Stimulated activated CD8-positive, alpha-beta memory T cell treated with anti-CD3 and anti-CD28 coated beads, Interleukin-15, amount 100 ng/mL, for 48 hours (primary cell): ENCODE measurements at places on chromosomes 4 and X.
A peak's percentile ranks its signal among the peaks of the same experiment; 100 is the strongest.

- DNase-seq = peak; percentile 59
These were observed 1.2 kb downstream of the MAGIX start for GRCh38 chrX:49163555-49164419.

GRCh38 chrX:39201305-39201990 is 400.2 kb downstream of the MID1IP1 start:
- no peak for DNase-seq

DNA sequence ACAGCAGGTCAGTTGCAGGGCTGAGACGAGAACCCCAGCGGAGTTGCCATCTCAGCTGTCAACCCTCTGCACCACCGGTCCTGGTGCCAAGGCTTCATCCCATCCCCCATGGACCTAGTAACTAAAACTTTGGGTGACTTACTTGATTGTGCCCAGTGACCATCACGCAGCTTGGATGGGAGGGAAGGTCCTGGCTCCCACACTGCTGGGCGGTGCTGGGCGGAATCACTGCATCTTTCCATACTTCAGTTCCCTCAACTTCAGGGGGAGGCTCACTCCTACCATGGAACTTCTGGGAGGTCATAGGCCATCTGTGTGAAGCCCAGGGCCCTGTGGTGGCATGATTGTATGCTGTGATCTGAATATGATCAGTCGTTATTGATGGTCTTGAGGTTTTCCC is 26.2 kb upstream of the JAKMIP1 start:
- no peak for DNase-seq

- DNase-seq = no peak
These were observed 64.8 kb downstream of the GLRA3 start for GRCh38 chr4:174764105-174764729.

- DNase-seq = no peak
These were observed 8.2 kb downstream of the ZCCHC4 start for GRCh38 chr4:25320773-25321172.

DNA sequence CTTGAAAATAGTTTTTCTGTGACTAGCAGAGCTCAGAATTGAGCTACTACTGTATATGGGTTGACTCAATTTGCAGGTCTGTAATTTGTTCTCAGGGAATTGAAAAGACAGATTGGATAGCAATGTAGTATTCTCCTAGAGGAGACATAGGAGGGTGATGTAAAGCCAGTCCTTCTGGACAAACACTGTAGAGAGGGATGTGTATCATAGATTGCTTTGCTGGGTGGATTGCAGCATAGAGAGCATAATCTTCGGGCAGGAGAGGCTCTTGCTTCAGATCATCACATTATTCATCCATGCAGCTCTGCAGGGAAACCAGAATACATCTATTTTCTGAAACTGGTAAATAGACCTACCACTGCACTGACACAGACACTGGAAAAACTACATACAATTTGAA is 1110.5 kb downstream of the RAPGEF2 start:
- no peak for DNase-seq

DNA sequence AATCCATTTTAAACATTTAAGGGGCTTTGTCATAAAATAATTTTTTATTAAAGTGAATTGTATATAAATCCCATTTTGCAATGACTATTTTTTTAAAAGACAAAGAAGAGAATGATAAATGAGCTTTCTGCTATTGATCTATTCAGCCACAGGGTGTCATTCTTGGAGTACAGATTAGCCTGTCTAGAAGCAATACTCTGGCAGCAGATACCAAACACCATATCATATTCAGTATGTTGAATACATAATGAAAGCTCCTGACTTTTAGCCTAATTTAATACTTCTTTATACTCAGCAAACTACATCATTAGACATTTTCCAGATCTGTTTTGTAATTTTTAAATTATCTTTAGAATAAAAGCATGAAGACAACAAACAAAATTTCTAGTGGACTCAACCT is 496.3 kb downstream of the PDGFC start:
- DNase-seq = no peak

- peak; percentile 1 for DNase-seq
These were observed 61.0 kb upstream of the FTHL17 start for GRCh38 chrX:31132821-31133241.

- DNase-seq = no peak
These were observed 203.1 kb downstream of the FAT4 start for GRCh38 chr4:125517831-125518230.

GRCh38 chr4:114149-114548 is 10.2 kb upstream of the ZNF718 start:
- DNase-seq = no peak

GRCh38 chr4:35175894-35176293 is 1068.4 kb downstream of the ARAP2 start:
- DNase-seq = no peak

DNA sequence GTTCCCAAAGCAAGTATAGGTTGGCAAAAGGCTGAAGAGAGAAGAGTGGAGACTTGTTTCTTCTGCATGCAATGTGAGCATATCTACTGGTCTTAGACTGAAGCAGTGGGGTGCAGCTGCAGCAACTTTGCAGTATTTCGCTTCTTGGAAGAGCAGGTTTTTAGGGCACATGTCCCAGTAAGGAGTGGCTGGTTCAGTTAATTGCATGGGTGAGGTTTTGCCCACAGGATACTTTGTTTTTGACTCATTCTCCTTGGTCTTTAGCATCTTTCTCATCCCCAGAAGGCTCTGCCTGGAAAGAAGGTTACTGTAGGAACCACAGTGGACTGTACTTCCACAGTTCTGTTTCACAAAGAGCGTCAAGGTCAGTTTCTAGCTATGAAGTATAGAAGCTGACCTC is 68.0 kb upstream of the NR3C2 start:
- no peak for DNase-seq

DNA sequence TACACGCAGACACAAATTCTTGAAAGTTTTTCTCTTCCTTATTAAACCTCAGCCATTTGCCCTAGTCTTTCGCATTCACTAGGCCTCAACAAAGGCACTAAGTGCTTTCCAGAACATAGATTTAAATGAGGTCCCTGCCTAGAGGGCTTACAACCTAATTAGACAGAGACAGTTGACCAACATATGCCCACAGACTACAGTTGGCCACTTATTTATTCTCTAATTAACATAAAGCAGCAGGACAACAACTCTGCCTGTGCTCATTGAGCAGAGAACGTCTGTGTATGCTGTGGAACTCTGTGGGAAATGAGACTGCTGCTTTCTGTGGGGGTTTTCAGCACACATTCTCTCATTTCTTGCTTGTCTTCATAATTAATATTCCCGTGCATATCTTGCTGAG is 303.0 kb upstream of the TACR3 start:
- no peak for DNase-seq

GRCh38 chr4:140099983-140100382 is 54.0 kb downstream of the MAML3 start:
- DNase-seq = no peak

DNA sequence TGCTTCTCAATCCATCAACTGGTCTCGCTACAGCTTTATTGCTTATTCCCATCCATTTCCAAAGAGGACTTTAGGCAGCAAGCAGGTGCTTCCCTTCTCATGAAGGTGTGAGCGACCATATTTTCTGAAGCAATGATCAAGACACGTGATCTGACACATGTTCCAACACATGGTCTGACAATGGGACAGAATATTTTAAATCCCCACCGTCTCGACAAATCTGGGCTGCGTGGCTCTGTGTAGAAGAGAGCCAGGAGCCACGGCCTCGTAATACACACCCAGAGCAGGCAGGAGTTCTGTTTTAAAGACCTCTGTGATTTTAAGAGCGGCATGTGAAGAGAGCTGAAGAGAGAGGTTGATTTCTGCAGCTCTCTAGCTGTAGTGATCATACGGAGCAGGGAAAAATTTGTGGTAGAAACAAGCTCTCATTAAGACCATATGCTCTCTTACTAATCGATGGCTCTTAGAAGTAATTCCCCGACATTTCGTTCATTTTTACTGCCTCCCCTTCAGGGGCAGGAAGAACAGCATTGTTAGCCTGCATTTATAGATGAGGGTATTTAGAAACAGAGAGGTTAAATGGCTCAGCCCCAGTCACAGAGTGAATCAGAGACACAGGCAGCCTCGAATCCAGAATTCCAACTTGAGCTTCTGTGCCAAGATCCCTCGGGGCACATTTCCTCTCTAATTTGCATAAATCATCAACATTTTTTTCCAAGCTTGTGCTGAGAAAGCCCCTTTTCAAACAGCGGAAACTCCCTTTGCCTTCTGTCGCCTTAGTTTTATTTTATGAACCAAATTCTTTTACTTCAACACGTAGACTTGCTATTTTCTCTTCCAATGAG is 91.0 kb upstream of the BCOR start:
- no peak for DNase-seq

DNA sequence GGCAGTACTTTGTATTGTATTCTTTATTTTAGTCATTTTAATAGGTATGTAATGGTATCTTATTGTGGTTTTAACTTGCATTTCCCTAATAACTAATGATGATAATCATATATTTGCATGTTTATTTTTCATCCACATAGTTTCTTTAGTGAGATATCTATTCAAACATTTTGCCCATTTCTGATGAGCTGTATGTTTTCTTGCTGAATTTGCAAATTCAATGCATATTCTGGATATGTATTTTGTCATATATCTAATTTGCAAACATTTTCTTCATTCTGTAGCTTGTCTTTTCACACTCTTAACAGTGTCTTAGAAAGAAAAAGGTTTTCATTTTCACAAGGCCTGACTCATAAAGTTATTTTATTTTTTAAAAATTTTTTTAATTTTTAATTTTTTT is 372.1 kb downstream of the ZNF674 start:
- no peak for DNase-seq

GRCh38 chr4:10159671-10160070 is 43.1 kb upstream of the WDR1 start:
- no peak for DNase-seq

GRCh38 chrX:132090403-132091159 is 37.2 kb downstream of the FRMD7 start:
- DNase-seq = no peak

DNA sequence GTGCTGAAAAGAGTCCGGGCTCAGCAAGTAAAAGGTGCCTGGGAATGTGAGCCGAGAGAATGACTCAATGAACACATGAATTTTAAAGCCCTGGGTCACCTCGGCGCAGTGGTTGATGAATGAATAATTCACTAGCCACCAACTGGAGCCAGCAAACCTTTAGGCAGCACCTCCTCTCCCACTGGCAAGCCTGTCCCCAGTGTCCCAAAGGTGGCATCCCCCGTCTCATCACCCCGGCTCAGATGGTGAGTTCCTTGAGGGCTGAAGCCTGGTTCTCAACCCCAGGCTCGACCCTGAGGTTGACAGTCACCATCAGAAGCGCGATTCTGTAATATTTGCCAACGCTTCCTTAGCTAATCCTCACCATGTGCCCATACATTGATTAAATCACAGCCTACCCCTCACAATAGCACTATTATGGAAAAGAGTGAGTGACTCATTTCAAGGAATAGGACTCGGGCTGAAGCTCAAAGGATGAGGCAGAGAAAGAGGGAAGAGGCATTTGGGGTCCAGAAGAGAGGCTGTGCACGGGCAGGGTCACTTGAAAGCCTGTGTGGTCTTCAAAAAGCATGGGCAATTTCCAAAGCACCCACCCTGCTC is 2.7 kb upstream of the CCNQ start:
- no peak for DNase-seq

DNA sequence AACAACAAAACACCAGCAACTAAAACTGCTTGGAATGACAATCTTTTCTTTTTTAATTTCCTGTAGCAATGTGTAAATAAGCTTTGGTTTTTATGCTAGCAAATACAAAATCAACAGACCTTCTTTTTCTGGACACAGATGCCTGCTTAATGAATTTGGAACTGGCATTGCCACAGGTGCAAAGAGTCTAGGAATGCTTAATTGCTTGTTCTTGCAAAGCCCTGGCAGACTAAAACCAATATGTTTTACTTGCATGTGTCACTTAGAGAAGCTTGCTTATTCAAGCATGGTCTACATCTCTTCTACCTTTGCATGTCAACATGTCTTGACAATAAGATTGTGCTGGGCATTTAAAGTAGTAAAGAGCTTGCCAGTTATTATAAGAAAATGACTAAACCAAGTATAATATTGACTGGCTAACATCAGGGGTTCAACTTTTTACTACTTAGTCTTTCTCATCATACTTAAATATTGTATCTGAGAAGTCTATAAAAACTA is 656.7 kb upstream of the NDST4 start:
- no peak for DNase-seq

GRCh38 chrX:129791961-129792570 is 12.3 kb downstream of the SASH3 start:
- no peak for DNase-seq

DNA sequence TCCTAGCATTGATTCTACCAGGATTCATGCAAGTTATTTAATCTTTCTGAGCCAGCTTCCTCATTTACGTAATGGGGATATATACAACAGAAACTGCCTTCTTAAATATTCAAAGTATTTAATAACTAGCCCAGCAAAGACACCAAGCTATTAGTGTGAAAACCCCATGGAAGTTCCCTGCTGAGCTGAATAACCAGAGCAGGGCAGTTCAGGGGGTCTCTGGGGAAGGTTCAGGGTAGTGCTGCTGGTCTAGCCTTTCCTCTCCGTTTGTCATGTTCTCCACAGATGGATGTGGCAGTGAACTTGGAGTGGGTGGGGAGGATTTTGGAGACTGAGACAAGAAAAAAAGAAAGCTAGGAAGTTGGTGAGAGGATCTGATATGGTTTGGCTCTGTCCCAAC is 240.8 kb upstream of the TAPT1 start:
- no peak for DNase-seq

GRCh38 chrX:100447655-100448397 is 37.8 kb upstream of the PCDH19 start:
- no peak for DNase-seq

DNA sequence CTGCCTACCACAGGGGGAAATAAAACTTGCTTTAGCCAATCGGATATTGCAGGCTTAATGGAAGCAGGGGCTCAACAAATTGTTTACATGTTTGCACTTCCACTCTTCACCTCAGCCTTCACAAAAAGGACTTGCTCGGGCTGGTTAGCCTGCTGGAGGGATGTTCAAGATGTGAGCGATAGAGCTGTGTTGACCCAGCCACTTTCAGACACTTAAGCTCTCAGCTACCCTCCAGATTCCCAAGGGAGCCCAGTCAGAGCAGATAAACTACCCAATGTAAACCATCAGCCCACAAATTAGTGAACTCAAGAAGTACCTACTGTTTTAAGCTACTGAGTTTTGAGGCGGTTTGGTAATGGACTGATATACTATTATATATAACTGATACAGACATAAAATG is 508.4 kb upstream of the FTHL17 start:
- no peak for DNase-seq

DNA sequence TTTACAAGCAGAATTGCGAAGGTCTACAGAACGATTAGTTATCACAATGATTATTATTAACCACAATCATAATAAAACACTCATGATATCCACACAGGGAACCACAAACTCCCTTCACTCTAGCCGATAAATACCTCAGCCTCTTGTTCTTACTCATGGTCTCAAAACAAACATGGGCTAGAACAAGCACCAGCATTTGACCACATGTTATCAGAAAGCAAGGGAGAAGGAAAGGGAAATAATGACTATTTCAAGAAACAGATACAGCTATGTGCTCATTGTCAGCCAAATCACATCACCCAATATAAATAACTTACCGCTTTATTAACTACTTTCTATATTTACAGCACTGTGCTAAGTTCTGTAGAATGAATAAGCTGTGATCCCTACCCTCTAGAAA is 663.2 kb upstream of the HTR2C start:
- no peak for DNase-seq
